GM12878 (cell line): ENCODE measurements at places on chromosomes 16 and 17. TPM values are rescaled to one million over a fixed set of nuclear protein-coding genes. Genes with fewer than 3 reads are reported as not detected.

DNA sequence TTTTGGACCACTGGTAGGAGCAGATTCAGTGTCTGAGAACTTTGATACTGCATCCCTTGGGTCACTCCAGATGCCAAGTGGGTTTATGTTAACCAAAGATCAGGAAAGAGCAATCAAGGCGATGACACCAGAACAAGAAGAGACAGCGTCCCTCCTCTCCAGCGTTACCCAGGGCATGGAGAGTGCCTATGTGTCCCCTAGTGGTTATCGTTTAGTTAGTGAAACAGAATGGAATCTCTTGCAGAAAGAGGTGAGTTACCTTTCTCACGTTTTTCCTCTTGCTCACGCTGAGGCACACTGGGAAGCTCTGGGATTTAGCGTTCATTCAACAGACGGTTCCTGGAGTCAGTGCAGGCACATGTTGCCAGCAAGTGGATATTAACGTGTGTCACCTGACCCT is 58.0 kb downstream of the NUP88 start:
- H3K36me3 ChIP-seq: peaks cover 5% of the 10 kb centered on the region
- H3K27ac ChIP-seq: no peak overlapping the region
- H3K27me3 ChIP-seq: no peaks in the 10 kb centered on the region
- no peak overlapping the region for H3K4me3 ChIP-seq

GRCh38 chr16:50121278-50121677 is 31.8 kb upstream of the TENT4B start:
- H3K27me3 ChIP-seq: no peaks in the 10 kb centered on the region
- DNase-seq: peak; percentile 47
- H3K4me3 ChIP-seq: peak overlapping the region; percentile 16; the same call in 1 of the 2 replicates
- no peaks in the 10 kb centered on the region for H3K36me3 ChIP-seq
- H3K27ac ChIP-seq: peak overlapping the region; percentile 75

- H3K27ac ChIP-seq: no peak overlapping the region
- no peaks in the 10 kb centered on the region for H3K4me1 ChIP-seq
- no peak for DNase-seq
- H3K36me3 ChIP-seq: no peaks in the 10 kb centered on the region
- H3K4me3 ChIP-seq: no peak overlapping the region
- H3K27me3 ChIP-seq: no peaks in the 10 kb centered on the region
Measured at GRCh38 chr17:218432-219110, 37.1 kb upstream of the DOC2B start.

DNA sequence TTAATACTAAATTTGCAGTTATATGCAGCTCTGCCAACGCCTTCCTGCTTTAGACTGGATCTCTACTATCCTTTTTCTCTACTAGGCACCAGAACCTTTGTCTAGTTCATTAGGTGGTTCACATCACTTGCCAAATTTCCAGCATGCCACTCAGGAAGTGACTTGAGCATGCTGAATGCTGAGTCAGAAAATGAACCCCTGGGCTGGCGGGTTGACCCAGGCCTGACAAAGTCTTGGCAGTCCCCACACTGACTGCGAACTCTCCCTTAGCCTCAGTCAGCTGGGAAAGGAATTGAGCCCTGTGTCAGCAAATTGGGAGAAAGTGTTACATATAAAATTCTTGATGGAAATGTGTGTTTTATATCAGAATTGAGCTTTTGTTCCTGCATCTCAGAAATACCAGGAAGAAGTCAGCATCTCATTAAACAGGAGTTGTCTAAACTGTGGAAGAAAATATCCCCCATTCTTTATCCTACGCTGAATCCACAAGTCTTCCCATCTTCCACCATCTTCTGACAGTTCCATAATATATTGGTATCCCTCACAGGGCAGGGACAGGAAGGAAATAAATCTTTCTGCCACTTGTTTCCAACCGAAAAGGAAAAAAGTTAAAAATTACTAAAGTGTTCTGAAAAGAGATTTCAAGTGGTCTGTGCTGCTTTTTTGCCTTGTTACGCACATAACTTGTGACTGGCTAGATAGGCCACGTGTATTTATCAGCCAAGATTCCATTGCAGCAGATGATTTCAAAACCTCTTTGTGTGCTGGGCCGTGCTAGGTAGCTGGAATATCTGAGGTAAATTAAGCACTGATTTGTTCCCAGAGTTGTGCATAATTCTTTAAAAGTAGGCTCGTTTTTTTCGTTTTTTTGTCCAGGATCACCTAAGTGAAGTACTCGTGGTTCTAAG is 16.7 kb upstream of the SLC12A3 start:
- H3K4me3 ChIP-seq: no peak overlapping the region
- no peaks in the 10 kb centered on the region for H3K36me3 ChIP-seq
- no peak overlapping the region for H3K27ac ChIP-seq
- H3K27me3 ChIP-seq: no peaks in the 10 kb centered on the region

DNA sequence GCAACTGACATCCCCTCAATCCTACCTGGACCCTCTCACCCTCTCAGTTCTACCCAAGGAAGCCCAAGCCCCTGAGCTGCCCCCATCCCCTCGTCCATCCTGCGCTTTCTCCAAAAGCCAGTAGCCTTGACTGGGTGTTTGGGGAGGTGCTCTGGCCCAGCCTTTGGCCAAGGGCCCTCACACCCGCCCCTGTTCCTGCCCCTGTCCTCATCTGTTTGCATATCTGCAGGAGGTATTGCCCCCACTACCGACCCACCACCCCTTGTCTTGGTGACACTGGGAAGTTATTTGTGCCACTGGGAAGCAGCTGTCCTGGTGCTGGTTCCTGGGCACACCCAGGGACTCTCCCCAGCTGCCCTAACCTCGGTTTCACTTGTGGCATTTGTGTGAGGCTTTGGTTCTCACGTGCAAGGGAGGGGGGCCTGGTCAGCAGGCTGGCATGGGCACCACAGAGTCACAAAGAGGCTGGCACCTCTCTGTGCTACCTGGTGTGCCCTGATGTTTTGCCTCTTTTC is 75.3 kb downstream of the MRC2 start:
- no peaks in the 10 kb centered on the region for H3K4me1 ChIP-seq
- no peak overlapping the region for H3K4me3 ChIP-seq
- DNase-seq: no peak
- no peaks in the 10 kb centered on the region for H3K36me3 ChIP-seq

DNA sequence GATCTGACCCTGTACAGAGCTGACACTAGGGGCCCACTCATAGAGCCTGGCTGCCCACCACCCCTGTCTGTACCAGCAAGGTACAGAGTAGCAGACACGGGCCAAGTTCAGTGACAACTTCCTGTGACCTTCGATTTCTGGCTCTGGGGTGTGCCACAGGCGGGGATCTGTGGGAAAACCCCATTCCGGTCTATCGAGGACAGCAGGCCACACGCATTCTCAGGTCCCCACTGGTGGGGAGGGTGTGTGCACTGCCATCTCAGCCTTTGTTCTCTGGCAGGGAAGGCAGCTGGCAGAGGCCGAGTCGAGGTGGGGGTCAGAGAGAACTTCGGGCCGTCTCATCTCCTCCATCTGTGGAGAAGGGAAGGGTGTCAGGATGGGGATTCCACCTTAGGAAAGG is 10.0 kb downstream of the NLE1 start:
- no peaks in the 10 kb centered on the region for H3K4me1 ChIP-seq
- H3K4me3 ChIP-seq: no peak overlapping the region
- no peak overlapping the region for H3K27ac ChIP-seq
- peaks cover 35% of the 10 kb centered on the region for H3K36me3 ChIP-seq
- no peaks in the 10 kb centered on the region for H3K27me3 ChIP-seq
- no peak for DNase-seq

- H3K27ac ChIP-seq: peak overlapping the region; percentile 61
- H3K27me3 ChIP-seq: no peaks in the 10 kb centered on the region
- no peaks in the 10 kb centered on the region for H3K36me3 ChIP-seq
- DNase-seq: no peak
- peaks cover 65% of the 10 kb centered on the region for H3K4me1 ChIP-seq
- H3K4me3 ChIP-seq: peak overlapping the region; percentile 44; the same call in 1 of the 2 replicates
Measured at GRCh38 chr17:76444518-76445311, 8.2 kb downstream of the UBE2O start.

DNA sequence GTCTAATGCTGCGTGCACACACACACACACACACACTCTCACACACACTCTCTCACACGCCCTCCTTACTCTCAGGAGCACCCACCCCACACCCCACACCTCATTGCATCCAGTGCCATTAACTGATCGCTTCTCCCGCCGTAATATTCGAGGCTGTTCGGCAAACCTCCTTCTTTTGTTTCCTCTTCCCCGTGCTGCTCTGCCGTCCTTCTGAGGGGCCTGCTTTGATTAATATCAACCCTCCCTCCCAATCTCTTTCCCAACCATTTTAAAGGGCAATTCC is 156.2 kb upstream of the TNRC6C start:
- no peak overlapping the region for H3K4me3 ChIP-seq
- H3K27ac ChIP-seq: no peak overlapping the region
- H3K27me3 ChIP-seq: peaks cover 7% of the 10 kb centered on the region
- DNase-seq: no peak
- no peaks in the 10 kb centered on the region for H3K4me1 ChIP-seq

- H3K4me1 ChIP-seq: no peaks in the 10 kb centered on the region
- H3K27me3 ChIP-seq: no peaks in the 10 kb centered on the region
- DNase-seq: no peak
- no peak overlapping the region for H3K4me3 ChIP-seq
- no peak overlapping the region for H3K27ac ChIP-seq
Measured at GRCh38 chr16:85659805-85660511, 28.8 kb downstream of the GINS2 start.

DNA sequence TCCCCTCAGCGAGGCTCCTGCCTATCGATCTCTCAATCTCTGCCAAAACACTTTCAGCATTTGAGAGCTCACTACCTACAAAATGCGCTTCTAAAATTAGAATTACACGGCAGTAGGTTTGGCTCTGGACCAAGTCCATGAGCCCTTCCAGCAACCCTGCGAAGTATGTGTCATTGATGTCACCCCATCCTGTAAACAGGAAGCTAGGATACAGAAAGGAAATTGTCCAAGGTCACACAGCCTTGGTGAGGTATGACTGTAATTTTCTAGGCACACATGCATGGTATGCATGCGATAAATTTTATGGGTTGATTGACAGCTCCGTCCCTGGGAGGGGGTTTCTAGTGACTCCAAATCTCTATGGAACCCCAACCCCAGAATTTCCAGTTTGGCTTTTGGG is 330.3 kb upstream of the CDH5 start:
- DNase-seq: no peak
- no peak overlapping the region for H3K4me3 ChIP-seq
- H3K27me3 ChIP-seq: no peaks in the 10 kb centered on the region
- no peaks in the 10 kb centered on the region for H3K4me1 ChIP-seq
- no peak overlapping the region for H3K27ac ChIP-seq

DNA sequence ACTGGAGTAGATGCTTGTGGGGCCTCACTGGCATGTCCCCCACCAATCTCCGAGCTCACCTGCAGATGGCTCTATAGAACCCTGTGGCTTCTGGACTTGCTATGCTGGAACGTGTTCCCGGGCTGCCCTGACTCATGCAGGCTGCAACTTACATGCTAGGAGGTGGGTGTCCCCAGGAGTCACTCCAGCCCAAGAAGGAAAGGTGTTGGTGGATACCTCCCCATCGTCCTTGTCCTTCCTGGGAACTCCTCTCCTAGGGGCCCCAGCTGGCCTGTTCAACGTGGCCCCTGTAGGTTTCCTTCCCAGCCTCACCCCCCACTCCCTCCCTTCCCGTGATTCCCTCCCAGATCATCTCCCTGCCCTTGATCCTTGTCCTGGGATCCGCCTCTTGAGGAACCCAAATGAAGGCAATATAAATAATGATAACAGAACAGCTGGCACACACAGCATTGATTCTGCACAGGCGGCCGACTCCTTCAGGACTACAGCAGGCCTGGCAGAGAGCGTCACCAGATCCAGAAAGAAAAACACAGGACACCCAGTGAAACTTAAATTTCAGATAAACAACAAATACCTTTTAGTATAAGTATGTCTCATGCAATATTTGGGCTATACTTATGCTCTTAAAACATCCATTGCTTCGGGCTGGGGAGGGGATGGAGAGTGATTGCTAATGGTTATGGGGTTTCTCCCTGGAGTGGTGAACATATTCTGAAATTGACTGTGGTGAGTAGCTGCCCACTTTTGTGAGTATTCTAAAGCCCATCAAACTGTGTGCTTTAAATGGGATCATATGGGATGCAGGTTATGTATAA is 221.1 kb upstream of the GSE1 start:
- H3K4me1 ChIP-seq: peaks cover 5% of the 10 kb centered on the region
- H3K27ac ChIP-seq: no peak overlapping the region
- H3K4me3 ChIP-seq: no peak overlapping the region
- H3K36me3 ChIP-seq: no peaks in the 10 kb centered on the region

- peaks cover 8% of the 10 kb centered on the region; the same call in 1 of the 2 replicates for H3K27me3 ChIP-seq
- no peaks in the 10 kb centered on the region for H3K4me1 ChIP-seq
- DNase-seq: no peak
- H3K27ac ChIP-seq: no peak overlapping the region
- no peaks in the 10 kb centered on the region for H3K36me3 ChIP-seq
Measured at GRCh38 chr17:62705778-62706597, 78.5 kb downstream of the MRC2 start.

TMEM238L gene
- not detected in 2 replicates for total RNA-seq

ACE gene
- 0.08 and 0.46 TPM in 2 replicates for total RNA-seq

TP53TG3C gene
- total RNA-seq: not detected in 2 replicates

KCNG4 gene
- not detected in 2 replicates for total RNA-seq

KRT28 gene
- total RNA-seq: not detected in 2 replicates
